ENCODE measurements at places on chromosomes 3 and 15.

DNA sequence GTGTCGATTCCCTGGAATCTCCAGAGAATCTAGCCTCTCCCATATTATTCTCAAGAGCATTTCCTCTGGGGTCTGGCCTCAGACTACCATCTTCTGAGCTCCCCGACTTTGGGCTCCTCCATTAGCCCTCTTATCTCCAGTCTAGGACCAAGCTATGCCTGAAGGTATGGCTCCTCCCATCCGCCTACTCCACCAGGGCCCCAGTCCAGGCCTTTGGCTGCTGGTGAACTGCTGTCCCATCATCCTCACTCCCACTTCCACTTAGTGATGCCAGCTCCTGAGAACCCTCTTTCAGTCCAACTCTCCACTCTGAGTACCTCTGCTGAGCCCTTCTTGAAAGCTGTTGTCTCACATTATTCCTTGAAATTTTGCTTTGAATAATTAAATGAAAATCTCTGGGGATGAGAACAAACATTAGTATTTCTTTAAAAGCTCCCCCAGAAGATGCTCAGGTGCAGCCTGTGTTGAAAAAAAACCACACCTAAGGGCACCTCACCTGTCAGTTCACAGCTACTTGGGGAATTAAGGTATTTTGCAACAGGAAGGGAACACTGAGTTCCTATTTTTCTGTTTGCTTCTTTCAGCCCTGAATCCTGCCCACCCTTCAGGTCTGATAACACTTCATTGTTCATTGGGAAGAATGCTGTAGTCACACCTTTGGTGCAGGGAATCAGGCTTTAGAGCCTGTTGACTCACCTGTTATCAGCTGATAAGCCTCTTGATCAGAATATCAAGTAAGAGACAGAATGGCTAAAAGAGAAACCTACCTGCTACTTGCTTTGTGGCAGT lies 9.5 kb downstream of the CLDN18 start:
- DNase-seq: no peak

- DNase-seq: no peak
Observed at GRCh38 chr3:107377151-107377550, at the start of gene CCDC54. Gene CCDC54, plus strand, starts transcription at chr3:107377439. Its CDS starts 149 bp downstream, at chr3:107377588.

DNA sequence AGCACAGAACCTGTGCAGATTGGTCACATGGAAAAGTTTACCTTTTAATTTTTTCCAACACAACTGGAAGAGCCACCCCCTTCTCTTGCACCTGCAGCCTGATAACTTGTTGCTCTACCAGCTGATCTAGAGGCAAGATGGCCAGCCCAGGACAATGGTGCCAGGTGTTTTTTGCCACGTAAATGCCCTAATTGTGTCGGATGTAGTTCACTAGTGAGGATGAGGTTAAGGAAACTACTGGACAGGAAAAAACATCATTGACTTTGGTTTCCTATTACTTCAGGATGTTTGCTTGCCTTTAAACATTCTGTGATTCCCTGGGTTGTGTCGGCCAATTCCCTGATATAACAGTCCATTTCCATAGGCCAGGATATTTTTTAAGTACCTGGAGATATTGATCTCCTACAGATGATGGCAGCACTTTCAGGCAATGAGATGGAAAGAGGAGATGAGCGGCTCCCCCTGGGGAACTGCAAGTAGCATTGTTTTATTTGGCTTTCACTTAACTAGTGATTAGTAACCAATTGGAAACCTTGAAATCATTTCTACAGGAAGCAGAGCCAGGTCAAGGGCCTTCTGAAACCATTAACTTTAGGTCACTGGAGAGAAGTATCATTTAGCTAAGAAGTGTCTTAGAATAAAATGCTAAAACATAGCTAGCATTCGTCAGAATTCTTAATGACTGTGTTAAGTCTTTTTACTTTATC lies 72.5 kb downstream of the OSBPL10 start:
- DNase-seq: peak; percentile 25

GRCh38 chr3:195750797-195751520 lies 30.2 kb downstream of the MUC20 start:
- no peak for DNase-seq

DNA sequence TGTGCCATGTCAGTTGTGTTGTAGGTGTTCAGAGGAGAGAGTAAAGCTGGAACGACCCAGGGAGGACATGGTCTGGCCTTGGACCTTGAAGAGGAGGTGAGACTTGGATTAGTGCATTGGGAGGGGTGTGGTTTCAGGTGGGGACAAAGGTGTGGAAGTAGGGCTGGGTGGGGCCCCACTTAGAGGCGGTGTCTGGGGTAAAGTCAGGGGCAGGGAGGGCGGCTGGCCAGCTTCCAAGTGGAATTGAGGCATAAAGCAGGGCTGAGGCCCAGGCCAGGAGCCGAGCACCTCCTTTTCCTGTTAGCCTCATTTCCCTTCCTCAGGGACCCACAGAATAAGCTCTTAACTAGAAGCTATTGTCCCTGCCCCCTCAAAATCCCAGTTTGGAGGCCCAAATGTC lies 36.2 kb upstream of the FLNB start:
- no peak for DNase-seq

DNA sequence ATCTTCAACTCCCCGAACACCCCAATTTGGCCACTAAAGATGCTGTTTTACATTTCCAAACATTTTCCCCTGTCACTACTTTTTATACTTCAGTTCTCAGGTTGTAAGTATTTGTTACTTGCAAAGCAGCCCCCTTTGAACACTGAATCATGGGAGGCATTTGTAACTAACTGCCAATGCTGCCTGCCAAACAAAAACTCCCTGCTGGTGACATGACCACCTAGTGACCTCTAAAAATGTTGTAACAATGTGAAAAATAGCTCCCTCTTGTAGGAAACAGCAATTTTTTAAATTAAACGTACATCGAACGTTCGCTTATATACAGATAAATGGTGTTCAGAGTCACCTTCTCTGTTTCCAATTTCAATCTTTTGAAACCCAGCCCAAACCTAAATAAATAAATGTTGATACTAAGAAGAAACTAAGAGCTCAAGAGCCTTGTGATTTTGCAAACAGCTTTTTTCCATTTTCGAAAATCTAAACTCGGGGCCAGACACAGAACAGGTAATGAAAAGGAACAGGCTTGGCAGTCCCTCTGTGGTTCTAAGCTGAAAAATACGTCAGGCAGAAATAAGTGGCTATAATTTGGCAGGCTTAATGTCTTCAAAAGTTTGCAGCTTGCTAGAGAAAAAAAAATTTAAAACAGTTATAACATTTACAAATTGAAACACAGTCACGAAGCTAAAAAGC lies 268.6 kb upstream of the WNT5A start:
- DNase-seq: peak; percentile 44

- no peak for DNase-seq
Observed at GRCh38 chr15:53328341-53328740, 431.1 kb downstream of the WDR72 start.

- no peak for DNase-seq
Observed at GRCh38 chr3:85193565-85193964, 234.8 kb downstream of the CADM2 start.

GRCh38 chr15:77865701-77866100 lies 211.8 kb downstream of the TBC1D2B start:
- no peak for DNase-seq

DNA sequence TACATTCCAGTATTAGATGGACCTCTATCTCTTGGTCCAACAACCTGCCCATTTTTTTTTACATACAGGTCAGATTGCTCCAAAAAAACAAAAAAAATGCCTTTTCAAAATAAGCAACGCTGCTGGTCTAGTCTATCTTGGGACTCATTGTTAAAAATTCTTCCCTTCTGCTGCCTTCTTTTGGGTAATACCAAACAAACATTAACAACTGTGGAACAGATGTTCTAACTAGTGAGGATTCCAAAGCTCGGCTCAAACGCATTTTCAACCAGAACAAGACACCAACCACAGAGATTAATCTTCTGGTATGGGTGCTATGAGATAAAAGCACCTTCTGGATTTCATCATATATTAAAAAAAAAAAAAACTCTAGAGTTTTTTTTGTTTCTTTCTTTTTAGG lies 24.7 kb downstream of the ARHGAP31 start:
- no peak for DNase-seq
